ENCODE measurements at places on chromosomes 6 and 20.

GRCh38 chr6:20746024-20746423, 211.8 kb downstream of the CDKAL1 start:
- no peak for DNase-seq

DNA sequence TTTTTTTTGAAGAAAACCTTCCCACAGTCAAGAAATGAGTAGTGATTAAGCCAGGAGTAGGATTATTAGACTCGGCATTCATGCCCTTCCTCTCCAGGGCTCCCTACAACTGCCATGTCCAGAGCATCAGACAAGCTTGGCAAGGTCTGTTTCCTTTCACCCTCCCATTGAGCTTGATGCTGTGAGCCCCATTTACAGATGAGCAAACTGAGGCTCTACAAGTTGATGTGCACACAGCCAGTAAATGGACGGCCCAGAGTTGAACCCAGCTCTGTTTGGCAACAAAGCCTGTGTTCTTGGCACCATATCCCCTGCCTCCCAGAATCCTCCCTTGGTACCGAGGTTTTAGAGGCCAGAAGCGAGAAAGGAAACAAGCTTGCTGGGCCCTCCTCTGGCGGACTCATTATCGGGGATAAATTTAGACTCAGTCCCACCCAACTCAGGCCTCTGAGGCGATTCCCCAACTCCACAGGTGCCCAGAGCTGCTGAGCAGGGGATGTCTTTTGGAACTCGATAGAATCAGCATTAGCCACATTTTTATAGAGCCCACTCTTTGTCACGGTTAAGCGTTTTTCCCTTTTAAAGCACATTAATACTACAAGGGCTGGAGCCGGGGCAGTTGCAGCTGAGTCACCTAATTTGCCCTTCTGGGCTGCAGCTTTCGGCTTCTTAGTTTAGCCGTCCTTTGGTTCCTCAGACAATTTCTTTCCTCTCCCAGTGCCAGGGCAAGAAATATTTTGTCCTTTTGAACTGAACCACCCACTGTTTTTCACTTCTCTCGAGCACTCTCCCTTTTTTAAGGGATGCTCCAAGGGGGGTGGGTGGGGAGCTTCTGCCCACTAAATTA, 23.0 kb upstream of the NFATC2 start:
- DNase-seq = no peak

DNA sequence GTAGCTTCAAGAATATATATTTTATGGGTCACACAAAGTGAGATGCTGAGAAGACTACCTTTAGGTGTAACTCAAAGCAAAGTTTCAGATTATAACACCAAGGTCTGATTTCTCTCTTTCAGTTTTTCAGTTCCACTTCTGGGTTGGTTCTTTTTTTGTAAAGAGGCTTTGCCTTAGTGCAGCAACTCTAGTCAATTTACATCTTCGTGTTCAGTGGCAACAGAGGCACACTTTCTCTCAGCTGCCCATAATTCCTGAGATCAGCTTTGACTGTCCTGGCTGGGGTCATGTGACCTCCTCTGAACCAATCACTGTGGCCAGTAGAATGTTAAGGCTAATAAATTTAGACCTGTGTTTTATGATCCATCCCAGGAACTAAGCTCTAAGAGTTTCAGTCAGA, 120.2 kb downstream of the TINAG start:
- no peak for DNase-seq

DNA sequence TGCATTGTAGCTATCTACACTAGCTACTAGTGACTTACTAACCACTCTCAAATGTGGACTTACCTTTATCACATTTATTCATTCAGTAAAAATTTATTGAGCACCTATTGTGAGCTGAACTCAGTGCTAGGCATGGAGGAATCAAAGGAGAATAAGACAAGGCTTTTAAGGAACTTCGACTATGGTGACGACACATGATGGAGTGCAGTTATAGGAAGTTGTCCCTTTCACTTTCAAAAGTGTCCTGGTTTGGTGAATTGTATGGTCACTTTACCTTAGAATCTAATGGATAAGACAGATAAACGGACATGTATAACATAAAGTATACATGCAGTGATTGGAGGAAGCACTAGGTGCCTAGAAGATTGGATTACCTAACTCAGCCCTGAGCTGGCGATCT, 4.3 kb downstream of the AKAP7 start:
- no peak for DNase-seq

- peak; percentile 7 for DNase-seq
Observed at GRCh38 chr6:144006736-144007477, 1.2 kb downstream of the PLAGL1 start.

DNA sequence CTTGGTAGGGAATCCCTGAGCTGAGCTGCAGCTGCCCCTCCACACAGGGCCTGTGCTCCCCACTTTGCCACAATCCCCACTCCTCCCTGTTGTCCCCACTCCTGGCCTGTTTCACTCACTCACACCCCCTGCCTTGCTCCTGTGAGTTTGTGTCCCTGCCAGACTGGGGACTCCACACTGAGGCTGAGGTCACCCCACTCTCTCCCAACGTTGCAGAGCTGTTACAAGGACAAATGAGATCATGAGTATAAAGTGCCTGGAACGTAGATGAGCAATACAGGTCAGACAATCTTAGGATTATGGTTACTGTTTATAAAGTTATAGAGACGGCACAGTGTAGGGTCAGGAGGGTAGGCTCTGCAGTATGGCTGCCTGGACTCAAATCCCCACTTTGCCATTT, 426.0 kb upstream of the SULF2 start:
- no peak for DNase-seq

GRCh38 chr6:16712255-16712930, 48.9 kb downstream of the ATXN1 start:
- DNase-seq = no peak
